ENCODE measurements at places on chromosomes 3 and 15. TPM values are rescaled to one million over a fixed set of nuclear protein-coding genes. Genes with fewer than 3 reads are reported as not detected.
A peak's percentile ranks its signal among the peaks of the same experiment; 100 is the strongest.

DNA sequence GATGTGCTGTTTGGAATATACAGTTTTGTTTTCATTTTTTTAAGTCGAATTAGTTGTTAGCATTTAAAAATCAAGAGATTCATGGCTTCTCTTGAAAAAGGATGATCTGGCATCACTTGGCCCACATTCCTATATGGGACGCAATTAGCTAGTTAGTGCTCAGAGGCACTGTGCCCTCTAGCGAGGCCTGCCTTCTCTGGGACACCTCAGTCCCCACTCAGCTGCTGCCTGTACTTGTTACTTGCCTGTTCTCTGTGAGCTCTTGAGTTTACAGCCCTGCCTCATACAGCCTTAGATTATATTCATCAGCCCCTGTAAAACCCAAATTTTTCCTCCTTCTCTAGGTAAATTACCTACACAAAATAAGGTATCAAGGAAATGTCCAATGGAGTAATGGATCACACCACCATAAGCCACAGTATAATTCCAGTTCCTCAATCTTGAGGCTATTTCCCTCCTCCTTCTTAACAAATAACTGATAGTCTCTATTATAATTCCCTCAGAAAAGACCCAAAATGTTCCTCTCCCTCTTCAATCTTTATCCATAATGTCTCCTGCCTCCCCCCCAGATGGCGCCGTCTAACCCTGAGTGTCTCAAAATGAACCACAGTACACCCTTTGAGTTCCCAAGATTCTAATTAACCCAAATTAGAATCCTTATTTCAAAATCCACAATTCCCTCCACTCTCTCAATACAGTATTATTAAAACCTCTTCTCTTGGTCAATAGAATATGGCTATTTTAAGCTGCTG lies 2.7 kb downstream of the ZMAT3 start:
- H3K4me1 ChIP-seq: peaks cover 28% of the 10 kb centered on the region
- no peak for DNase-seq
- H3K27ac ChIP-seq: no peak overlapping the region
- H3K27me3 ChIP-seq: no peaks in the 10 kb centered on the region
- H3K36me3 ChIP-seq: peaks cover 33% of the 10 kb centered on the region
- H3K4me3 ChIP-seq: no peak overlapping the region

DNA sequence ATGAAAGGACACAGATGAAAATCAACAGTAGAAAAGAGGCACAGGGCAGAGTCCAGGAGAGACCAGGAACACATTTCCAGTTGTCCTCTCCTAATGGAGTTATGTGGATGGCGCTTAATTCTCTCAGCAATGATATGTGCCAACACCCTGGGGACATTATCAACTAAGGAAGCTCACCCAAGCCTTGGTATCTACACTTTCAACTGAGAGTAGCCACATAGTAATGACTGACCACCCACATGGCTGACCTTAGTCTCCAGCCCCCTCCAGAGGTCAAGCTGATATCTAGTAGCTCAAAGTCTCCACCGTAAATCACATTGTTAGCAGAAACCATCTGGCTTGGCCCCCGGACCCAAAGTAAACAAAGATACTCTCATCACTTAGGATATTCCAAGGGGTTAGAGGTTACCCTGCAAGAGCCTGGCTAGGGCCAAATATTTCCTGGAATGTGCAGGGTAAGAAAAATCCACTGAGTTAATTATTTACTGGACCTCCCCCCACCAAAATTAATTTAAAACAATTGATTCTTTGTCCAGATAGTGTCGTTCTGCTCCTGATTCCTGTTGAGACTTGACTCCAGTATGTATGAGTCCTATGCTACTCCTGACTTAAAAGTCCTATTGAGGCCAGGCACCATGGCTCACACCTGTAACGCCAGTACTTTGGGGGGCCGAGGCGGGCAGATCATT lies 24.8 kb downstream of the GABRR3 start:
- no peaks in the 10 kb centered on the region for H3K36me3 ChIP-seq
- no peak for DNase-seq
- no peaks in the 10 kb centered on the region for H3K27me3 ChIP-seq

DNA sequence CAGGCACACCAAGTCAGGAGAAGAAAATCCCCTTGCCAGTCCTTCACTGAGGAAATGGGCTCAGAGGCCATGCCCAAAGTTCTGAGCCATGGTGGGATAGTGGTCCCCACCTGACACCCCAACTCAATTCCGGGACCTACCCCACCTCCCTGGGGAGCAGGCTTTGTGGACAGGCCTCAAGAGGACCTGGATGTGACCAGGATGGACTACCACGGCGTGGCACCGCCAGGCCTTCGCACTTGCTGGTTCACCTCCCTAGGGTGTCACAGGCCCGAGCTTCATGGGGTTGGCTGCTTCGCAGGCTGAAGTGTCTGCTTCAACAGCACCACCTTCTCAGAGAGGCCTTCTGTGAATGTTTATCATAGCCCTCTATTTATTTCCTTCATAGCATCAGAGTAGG lies 31.7 kb downstream of the POC1A start:
- peaks cover 42% of the 10 kb centered on the region for H3K4me1 ChIP-seq
- H3K4me3 ChIP-seq: no peak overlapping the region
- peak overlapping the region; percentile 86 for H3K27ac ChIP-seq
- H3K36me3 ChIP-seq: no peaks in the 10 kb centered on the region
- no peaks in the 10 kb centered on the region for H3K27me3 ChIP-seq
- peak; percentile 75 for DNase-seq

DNA sequence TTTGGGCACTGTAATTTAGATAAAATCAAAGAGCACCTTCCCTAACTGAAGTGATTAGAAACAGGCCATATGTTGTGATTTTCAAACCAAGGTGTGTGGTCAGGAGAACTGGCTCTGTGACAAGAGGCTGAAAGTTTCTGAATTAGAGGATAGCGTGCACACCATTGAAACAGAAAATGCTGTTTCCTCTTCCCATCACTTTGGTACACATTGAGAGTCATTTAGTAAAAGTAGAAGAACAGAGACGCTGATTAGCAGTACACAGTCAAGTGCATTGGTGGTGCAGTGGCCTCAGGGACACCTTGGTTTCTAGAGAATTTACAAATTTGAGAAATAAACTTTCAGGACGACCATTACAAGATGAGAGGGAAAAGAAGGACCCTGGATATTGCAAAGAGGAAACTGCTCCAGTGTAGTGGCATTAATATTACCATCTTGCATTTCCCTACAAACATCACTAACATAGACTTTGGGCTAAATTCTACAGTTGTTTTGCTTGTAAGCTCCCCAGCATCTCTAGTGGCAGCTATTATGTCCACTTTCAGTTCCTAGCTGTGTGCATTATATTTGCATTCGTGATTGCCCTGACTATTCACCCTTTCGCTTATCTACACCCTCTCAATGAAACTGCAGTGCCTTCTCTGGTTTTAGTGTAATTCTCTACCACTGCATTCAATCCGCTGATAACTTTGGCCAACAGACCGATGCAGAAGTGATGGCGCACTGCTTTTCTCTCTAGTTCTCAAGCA lies 728.1 kb upstream of the GRM7 start:
- H3K4me1 ChIP-seq: no peaks in the 10 kb centered on the region
- H3K36me3 ChIP-seq: no peaks in the 10 kb centered on the region
- H3K4me3 ChIP-seq: no peak overlapping the region
- DNase-seq: no peak
- H3K27me3 ChIP-seq: no peaks in the 10 kb centered on the region

- DNase-seq: no peak
- H3K4me1 ChIP-seq: peaks cover 7% of the 10 kb centered on the region
- no peak overlapping the region for H3K4me3 ChIP-seq
- H3K27me3 ChIP-seq: no peaks in the 10 kb centered on the region
These were observed 319 bp upstream of the TP63 start for GRCh38 chr3:189630767-189631372.

DNA sequence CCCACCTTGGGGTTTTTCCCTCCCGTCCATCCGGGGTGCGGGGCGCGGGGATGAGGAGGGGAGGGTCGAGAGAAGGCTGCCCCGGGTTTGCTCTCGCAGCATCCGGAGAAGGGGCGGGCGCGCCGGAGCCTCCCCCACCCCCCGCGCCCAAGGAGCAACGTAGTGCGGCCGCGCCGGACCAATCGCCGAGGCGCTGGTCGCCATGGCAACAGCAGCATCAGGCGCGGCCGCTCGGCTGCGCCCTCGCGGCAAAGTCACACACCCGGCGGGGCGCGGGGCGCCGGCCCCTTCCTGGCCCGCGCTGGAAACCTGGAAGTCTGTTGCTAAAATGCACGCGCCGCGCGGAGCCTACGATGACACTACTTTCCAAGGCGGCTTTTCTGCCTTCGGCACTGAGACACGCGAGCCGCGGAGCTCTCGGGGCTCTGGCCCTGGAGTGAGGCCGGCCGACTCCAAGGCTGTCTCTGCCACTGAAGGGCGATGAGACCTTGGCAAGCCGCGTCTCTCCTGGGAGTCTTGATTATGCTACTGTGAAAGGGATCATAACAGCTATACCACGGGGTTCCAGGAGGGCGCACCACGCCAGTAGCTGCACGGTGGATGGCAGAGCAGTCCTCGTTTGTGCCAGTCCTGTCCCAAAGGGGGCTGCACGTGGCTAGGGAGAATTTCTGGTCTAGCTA lies at the start of gene IQSEC1:
IQSEC1 (minus strand) TSS at position 104 of the 680 bp plus-strand sequence. CDS start 415 bp downstream, outside the sequence.
- H3K27ac ChIP-seq: peak within 1 kb of the TSS; percentile 53
- peaks cover 53% of the 10 kb centered on the region for H3K4me1 ChIP-seq
- H3K36me3 ChIP-seq: no peaks in the 10 kb centered on the region
- H3K4me3 ChIP-seq: peak within 1 kb of the TSS; percentile 74
- DNase-seq: peak; percentile 94

DNA sequence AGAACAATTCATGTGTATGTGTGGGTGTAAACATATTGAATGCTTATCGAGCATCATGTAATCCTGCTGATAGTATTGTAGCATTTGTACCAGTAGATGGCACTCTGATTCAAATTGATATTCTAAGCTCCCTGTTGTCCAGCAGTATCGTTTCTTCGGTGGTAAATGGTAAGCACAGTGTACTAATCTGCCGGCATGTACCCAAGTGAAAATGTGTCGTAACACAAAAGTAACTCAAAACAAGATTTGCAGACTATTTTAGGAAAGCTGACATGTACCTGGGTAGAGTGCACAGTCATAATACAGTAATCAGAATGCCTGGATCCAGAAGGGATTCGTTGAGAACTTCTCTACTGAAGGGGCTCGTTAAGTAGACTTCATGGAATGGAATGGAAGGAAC lies 31.7 kb upstream of the MNS1 start:
- H3K27ac ChIP-seq: no peak overlapping the region
- no peaks in the 10 kb centered on the region for H3K36me3 ChIP-seq
- DNase-seq: no peak
- no peaks in the 10 kb centered on the region for H3K27me3 ChIP-seq
- H3K4me3 ChIP-seq: no peak overlapping the region

- H3K4me3 ChIP-seq: no peak overlapping the region
- H3K27ac ChIP-seq: no peak overlapping the region
- DNase-seq: no peak
- H3K4me1 ChIP-seq: no peaks in the 10 kb centered on the region
- H3K27me3 ChIP-seq: no peaks in the 10 kb centered on the region
- no peaks in the 10 kb centered on the region for H3K36me3 ChIP-seq
These were observed 42.9 kb upstream of the AKAP13 start for GRCh38 chr15:85337425-85338074.

GRCh38 chr15:61119556-61119955 lies 109.5 kb downstream of the RORA start:
- no peaks in the 10 kb centered on the region for H3K27me3 ChIP-seq
- no peak for DNase-seq
- no peak overlapping the region for H3K4me3 ChIP-seq

GRCh38 chr3:195597229-195597628 lies 13.5 kb upstream of the APOD start:
- H3K36me3 ChIP-seq: no peaks in the 10 kb centered on the region
- no peak overlapping the region for H3K4me3 ChIP-seq
- H3K27ac ChIP-seq: peak overlapping the region; percentile 30
- H3K4me1 ChIP-seq: no peaks in the 10 kb centered on the region
- no peak for DNase-seq

- H3K27ac ChIP-seq: no peak overlapping the region
- H3K4me3 ChIP-seq: no peak overlapping the region
- peak; percentile 27 for DNase-seq
- H3K27me3 ChIP-seq: no peaks in the 10 kb centered on the region
These were observed 201.7 kb upstream of the LINGO1 start for GRCh38 chr15:77834276-77834990.

DNA sequence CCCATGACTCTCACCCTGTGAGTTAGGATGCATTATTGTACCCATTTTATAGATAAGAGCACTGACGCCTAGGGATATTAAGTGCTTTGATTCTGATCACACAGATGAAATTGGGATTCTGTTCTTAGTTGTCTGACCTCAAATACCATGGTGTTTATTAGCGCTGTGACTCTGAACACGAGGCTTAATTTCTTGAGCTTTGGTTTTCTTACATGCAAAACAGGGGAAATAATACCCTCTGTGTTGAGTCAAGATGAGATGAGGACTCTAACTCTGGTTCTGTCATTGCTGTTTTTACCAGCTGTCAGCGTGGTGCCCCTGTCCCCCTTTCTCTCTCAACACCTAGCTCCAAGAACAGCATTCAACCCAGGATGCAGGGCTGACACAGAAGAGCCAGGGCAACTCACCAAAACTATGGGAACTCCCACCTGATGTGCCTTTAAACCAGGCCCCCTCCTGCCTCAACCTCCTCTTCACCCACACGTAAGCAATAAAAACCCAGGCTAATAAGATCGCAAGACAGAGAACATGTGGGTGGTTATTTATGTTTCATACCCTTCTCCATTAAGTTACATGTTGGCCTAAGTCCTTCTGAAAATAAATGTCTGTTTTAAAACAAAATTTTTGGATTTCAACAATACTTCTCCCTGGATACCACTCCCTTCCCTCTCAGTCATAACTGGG lies 100.1 kb upstream of the SPATA12 start:
- H3K27me3 ChIP-seq: no peaks in the 10 kb centered on the region
- no peak for DNase-seq
- no peak overlapping the region for H3K27ac ChIP-seq
- H3K36me3 ChIP-seq: no peaks in the 10 kb centered on the region
- H3K4me1 ChIP-seq: no peaks in the 10 kb centered on the region
- H3K4me3 ChIP-seq: no peak overlapping the region

- no peaks in the 10 kb centered on the region for H3K27me3 ChIP-seq
- no peak overlapping the region for H3K4me3 ChIP-seq
- no peak for DNase-seq
- no peaks in the 10 kb centered on the region for H3K36me3 ChIP-seq
- H3K27ac ChIP-seq: no peak overlapping the region
- no peaks in the 10 kb centered on the region for H3K4me1 ChIP-seq
These were observed 73.4 kb downstream of the CHRD start for GRCh38 chr3:184453296-184453695.

- H3K27me3 ChIP-seq: no peaks in the 10 kb centered on the region
- DNase-seq: no peak
- H3K4me1 ChIP-seq: peaks cover 57% of the 10 kb centered on the region
- no peak overlapping the region for H3K4me3 ChIP-seq
- H3K36me3 ChIP-seq: no peaks in the 10 kb centered on the region
- no peak overlapping the region for H3K27ac ChIP-seq
These were observed 43.8 kb downstream of the OSBPL10 start for GRCh38 chr3:31937225-31937624.

The SLC6A11 gene
- 0.44 TPM for total RNA-seq

The EFHB gene
- total RNA-seq: 1.2 TPM

The CRABP1 gene
- total RNA-seq: 18.7 TPM

The IQCB1 gene
- 24.7 TPM for total RNA-seq

The KNL1 gene
- total RNA-seq: 5.0 TPM

The HDGFL3 gene
- total RNA-seq: 24.2 TPM

The C3orf70 gene
- 7.4 TPM for total RNA-seq

Measured in spleen (tissue), 13 donors.